Activated CD8-positive, alpha-beta T cell treated with anti-CD3 and anti-CD28 coated beads, Interleukin-2, amount 10 ng/mL, durations not matched to agents 7 days and 5 days (primary cell): ENCODE measurements at places on chromosomes 2 and 18. TPM values are rescaled to one million over a fixed set of nuclear protein-coding genes. Genes with fewer than 3 reads are reported as not detected.

Gene ANKRD62
- total RNA-seq = not detected

Gene LHCGR
- not detected for total RNA-seq

Gene UGT1A8
- not detected for total RNA-seq

Gene SATB2
- total RNA-seq = not detected

DNA sequence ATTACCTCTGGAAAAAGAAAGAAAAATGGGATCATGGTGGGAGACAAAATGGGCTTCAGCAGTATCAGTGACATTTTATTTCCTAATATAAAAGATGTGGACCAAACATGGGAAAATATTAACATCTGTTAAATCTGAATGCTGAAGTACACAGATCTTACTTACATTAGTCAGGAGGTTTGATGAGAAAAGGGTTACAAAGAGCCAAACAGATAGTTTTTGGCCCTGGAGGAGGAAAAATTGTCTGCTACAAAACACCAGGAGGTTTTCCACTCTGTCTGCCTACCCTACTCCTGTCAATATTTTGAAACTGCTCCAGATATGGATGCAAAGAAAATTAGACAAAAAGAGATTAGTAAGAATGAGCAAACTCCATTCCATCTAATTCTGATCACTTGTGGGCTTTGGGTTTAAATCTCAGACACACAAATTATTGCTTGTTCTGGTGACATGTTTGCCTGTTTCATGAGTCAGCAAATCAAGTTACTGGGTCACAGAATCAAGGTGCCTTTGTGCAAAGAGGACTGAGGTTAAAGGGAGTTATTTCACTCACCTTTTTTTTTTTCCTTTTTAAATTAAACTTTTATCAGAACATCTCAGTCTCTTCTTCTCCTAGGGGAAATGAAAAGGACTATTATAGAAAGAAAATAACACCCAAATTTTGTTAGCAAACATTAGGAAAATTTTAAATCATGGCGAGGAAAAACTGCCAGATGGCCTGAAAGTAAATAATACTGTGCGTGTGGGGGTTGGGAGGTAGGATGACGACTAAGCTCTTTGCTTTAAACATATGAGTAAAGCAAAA is 87.0 kb upstream of the SPATS2L start:
- no peak for DNase-seq

- DNase-seq = no peak
Observed at GRCh38 chr2:170689481-170689880, 25.7 kb upstream of the SP5 start.

GRCh38 chr2:10378189-10378588 is 69.9 kb downstream of the ODC1 start:
- DNase-seq = peak; percentile 33

GRCh38 chr18:24199372-24199962 is 60.6 kb downstream of the CABYR start:
- DNase-seq = no peak

GRCh38 chr18:42756214-42756613 is 359.3 kb downstream of the RIT2 start:
- no peak for DNase-seq
